ENCODE measurements at places on chromosomes 7 and 10.

- DNase-seq = no peak
Observed at GRCh38 chr7:75688200-75689136, 50.3 kb downstream of the HIP1 start.

DNA sequence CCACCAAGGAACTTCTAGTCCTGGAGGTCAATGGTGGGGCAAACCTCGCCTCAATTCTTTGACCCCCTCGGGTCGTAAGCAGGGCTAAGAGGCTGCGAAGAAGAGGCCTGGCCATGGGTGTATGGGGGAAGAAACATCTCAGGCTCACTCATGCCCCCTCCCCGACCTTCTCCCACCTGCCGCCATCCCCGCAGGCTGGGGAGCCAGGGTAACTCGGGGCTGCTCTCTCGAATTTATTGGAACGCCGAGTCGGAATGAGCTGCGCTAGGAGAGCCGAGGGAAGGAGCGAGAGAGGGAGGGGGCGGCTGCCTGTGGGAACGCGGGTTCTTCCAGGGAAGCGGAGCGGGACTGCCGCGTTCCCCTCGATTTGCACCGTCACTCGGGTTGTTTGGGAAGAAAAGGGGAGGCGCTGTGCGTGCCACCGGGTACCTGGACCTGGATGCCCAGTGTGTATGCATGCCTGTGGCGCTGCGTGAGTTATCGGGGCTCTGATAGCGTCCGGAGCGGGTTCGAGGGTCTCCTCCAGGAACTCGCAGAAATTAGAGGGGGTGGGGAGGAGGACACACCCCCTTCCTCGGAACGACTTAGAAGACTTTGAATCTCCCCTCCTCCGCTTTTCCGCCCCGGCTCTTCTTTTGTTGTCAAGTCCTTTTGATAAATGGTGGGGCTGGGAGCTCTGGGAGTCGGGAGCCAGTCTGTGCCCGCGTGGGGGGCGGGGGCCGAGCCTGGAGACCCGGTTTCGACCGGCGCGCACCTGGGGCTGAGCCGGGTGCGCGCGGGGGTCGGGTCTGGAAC is 1.8 kb upstream of the ZNF503 start:
- no peak for DNase-seq

GRCh38 chr10:67667035-67667425 is 29.0 kb downstream of the CTNNA3 start:
- no peak for DNase-seq

- no peak for DNase-seq
Observed at GRCh38 chr10:123614888-123615287, 51.3 kb upstream of the GPR26 start.

GRCh38 chr7:84624527-84624926 is 429.9 kb upstream of the SEMA3A start:
- DNase-seq = no peak

DNA sequence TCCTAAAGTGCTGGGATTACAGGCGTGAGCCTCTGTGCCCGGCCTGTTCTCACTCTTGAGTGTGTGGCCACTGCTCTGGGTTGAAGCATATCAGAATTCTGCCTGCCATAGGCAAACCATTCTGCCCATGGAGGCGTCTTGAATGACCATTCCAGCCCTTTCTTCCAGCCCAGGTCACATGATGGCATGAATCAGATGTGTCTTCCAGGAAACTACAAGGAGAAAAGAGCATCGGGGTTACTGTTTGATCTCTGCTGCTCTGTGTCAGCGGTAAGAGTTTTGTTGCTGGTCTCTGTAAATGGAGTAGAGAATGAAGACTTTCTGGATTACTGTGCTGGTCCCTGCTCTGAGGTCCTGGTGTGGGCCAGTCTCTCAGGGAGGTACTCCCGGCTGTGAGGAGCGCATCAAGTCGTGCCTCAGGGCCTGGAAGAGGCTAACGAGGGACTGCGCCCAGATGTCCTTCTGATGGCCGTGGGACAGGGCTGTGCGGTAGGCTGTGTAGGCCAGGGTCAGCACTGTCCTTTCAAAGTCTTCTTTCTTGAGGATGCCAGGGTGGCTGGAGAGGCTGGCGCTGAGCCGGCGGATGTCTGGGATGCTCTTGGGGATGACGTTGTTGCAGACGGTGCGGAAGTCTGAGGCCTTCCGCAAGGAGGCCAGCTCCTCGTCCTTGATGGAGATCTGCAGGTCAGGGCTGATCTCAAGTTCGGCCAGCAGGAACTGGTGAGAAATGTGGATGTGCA is 5.8 kb upstream of the SLC13A4 start:
- DNase-seq = no peak

DNA sequence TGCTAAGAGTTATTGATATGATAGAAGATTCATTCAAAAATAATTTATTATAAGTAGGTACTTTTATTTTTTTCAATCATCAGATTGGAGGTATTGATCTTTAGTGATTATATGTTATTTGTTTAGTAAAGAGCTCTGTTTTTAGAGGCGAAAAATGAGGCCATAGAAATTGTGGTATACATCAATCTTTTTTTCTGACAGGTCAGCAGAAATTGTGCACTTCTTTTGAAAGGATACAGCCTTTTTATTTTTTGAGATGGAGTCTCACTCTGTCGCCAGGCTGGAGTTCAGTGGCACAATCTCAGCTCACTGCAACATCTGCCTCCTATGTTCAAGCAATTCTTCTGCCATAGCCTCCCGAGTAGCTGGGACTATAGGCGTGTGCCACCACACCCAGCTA is 292.1 kb downstream of the BAMBI start:
- no peak for DNase-seq

GRCh38 chr10:33735464-33735923 is 401.0 kb upstream of the NRP1 start:
- no peak for DNase-seq

- DNase-seq = no peak
Observed at GRCh38 chr7:127396184-127396583, 3.7 kb upstream of the ZNF800 start.

GRCh38 chr7:107109955-107110354 is 58.8 kb upstream of the HBP1 start:
- no peak for DNase-seq

GRCh38 chr7:25852939-25853271 is 299.1 kb upstream of the NFE2L3 start:
- DNase-seq = no peak
